Stimulated activated CD4-positive, alpha-beta T cell treated with anti-CD3 and anti-CD28 coated beads, Interleukin-1b, Interleukin-23, amount 100 ng/mL, for 4 hours (primary cell): ENCODE measurements at places on chromosomes 7 and 10.

GRCh38 chr10:109205929-109206585 is 717.3 kb downstream of the XPNPEP1 start:
- no peak for DNase-seq

DNA sequence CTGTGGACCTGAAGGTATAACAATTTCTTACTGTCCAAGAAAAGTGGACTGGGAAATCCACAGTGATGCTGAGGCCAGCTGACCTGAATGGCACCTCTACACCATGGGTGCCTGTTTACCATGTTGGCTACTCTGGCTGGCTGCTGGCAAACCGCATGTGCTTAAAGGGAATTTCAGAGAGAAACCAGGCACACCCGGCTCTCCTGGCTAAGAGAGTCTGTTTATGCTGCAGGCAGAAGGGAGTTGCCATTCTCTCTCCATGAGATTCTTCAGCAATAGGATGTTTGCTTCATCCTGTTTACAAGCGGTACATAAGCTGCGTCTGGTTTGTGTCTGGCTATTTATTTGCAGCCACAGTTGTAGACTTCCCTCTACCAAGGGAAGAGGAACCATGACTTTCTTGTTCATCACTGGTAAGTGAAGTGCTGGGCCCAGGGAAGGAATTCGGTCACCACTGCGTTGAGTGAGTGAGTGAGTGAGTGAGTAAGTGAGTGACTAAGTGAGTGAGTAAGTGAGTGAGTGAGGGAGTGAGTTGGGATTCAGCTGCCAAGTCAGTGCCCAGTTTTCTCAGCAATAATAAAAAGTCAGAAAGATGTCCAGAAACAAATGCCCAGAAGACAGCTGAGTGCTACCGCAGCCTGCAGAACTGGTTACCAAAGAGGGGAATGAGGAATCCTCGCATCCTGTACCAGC is 90.4 kb downstream of the COBL start:
- no peak for DNase-seq

GRCh38 chr7:157018328-157018996 is 8.0 kb upstream of the MNX1 start:
- DNase-seq = no peak

GRCh38 chr7:140051820-140052219 is 10.9 kb downstream of the PARP12 start:
- no peak for DNase-seq

DNA sequence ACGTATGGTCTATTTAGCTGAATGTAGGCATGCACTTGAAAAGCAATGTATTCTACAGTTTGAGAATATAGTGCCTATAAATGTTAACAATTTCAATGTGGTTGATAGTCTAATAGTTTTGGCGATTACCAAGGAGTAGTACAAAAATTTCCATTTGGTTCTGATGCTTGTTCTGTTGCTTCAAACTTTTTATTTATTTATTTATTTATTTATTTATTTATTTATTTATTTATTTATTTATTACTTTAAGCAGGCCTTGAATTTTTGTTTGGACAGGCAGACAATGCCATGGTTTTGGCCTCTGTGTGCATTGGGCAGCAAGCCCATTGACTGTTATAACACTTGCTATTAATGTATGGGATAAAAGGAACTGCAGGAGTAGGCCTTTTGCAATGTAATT is 36.5 kb upstream of the MALRD1 start:
- DNase-seq = no peak
